EL (cell line): ENCODE measurements at places on chromosomes 2 and 18.
A peak's percentile ranks its signal among the peaks of the same experiment; 100 is the strongest.

- DNase-seq: no peak
Measured at GRCh38 chr2:121501554-121501953, 29.1 kb upstream of the RNU4ATAC start.

DNA sequence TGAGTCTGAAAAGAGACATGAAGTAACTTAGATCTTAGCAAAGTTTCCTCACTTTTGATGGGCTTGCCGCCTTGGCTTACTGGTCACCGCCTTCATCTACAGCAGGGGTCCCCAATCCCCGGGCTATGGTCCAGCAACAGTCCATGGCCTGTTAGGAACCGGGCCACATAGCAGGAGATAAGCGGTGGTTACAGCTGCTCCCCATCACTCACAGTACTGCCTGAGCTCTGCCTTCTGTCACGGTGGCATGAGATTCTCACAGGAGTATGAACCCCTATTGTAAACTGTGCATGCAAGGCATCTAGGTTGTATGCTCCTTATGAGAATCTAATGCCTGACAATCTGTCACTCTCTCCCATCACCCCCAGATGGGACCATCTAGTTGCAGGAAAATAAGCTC is 72.9 kb downstream of the BIN1 start:
- no peak for DNase-seq

- DNase-seq: peak; percentile 5
Measured at GRCh38 chr18:28412521-28412920, 235.6 kb upstream of the CDH2 start.

- DNase-seq: no peak
Measured at GRCh38 chr2:3823748-3824147, 120.4 kb downstream of the DCDC2C start.

- DNase-seq: peak; percentile 55
Measured at GRCh38 chr2:195532628-195533271, 124.3 kb upstream of the SLC39A10 start.

GRCh38 chr2:147888680-147889079 is 43.9 kb downstream of the ACVR2A start:
- DNase-seq: no peak

- peak; percentile 57 for DNase-seq
Measured at GRCh38 chr18:67583621-67584020, 67.1 kb upstream of the DSEL start.

DNA sequence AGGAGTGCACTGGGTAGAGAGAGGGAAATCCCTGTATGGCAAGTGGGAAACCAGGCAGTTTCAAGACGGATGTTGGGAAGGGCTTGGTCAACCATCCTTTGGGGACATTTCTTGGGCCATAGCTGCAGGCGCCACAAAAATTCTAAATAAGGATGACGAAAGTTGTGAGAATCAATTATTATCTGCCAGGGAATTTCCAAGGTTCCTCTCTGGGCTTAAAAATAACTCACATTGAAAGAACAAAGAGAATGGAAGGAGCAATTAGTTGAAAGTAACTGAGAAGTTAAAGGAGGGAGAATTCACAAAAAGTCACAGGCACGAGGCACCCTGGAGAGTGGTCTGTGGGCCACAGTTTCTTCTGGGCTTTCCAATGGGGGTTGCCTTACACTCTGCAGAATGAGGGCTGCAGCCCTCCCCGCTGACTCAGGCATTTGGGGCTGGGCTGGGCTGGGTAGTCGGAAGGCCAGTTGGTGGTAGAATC is 195.7 kb downstream of the SMAD7 start:
- no peak for DNase-seq

DNA sequence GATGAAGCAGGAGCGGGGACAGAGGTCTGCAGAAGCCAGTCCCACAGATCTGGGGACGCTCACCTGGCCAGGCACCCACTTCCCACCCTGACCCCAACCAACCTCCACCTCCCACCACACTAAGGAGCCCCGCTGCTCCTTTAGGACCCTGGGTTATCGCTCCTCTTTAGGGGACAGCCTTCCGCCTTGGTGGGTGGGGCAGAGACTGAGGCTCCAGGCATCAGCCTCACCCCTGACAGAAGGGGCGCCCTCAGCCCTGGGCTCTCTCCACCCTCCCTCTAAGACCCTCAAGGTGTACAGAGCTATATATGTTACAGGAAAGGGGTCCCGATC is 33.5 kb upstream of the SLC66A3 start:
- DNase-seq: no peak

GRCh38 chr2:182646763-182647498 is 69.1 kb upstream of the DNAJC10 start:
- DNase-seq: no peak

GRCh38 chr2:14634489-14635390 is 2.2 kb downstream of the LRATD1 start:
- peak; percentile 72 for DNase-seq

GRCh38 chr18:7593218-7593819 is 26.2 kb downstream of the PTPRM start:
- no peak for DNase-seq
